ENCODE measurements at places on chromosomes 13 and 19.

DNA sequence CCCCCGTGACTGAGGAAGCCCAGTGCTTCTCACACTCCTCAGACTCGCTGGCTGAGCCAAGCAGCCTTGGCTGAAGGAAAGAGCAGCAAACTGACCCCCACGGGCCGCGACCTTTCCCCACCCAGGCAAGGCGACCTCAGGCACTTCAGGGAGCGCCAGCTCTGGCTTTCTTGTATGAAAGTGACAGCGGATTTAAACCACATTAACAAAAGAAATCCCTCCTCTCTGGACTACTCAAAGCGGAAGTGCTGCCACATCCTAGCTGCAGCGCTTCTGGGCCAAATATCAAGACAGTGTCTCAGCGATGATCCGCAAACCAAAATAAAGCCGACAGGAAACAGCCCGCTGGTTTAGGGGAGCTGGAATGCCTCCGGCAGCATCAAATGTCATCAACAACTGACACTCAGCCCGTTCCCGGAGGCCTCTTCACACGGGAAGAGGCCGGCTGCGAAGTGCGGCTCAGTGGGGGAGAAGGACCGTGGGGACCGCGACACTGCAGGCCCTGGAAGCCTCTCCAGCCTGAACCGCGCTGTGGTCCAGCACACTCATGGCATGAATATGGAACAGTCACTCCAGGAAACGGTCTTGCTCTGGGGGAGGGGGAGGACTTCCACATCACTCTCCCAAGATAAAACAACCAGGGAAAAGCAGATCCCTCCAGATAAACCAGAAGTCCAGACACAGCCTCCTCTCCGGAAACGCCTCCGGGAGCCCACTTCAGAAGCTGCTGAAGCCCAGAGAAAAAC is 1.4 kb downstream of the RASA3 start:
- DNase-seq, result no peak

- no peak for DNase-seq
Observed at GRCh38 chr13:43305416-43305815, 282.0 kb downstream of the DNAJC15 start.

- no peak for DNase-seq
Observed at GRCh38 chr13:111372651-111373425, 52.4 kb downstream of the TEX29 start.

- no peak for DNase-seq
Observed at GRCh38 chr19:52603558-52604207, 33.6 kb downstream of the ZNF701 start.

- no peak for DNase-seq
Observed at GRCh38 chr19:45595814-45596213, 6.2 kb downstream of the GPR4 start.

GRCh38 chr13:46743191-46743590 is 53.8 kb downstream of the ESD start:
- no peak for DNase-seq

DNA sequence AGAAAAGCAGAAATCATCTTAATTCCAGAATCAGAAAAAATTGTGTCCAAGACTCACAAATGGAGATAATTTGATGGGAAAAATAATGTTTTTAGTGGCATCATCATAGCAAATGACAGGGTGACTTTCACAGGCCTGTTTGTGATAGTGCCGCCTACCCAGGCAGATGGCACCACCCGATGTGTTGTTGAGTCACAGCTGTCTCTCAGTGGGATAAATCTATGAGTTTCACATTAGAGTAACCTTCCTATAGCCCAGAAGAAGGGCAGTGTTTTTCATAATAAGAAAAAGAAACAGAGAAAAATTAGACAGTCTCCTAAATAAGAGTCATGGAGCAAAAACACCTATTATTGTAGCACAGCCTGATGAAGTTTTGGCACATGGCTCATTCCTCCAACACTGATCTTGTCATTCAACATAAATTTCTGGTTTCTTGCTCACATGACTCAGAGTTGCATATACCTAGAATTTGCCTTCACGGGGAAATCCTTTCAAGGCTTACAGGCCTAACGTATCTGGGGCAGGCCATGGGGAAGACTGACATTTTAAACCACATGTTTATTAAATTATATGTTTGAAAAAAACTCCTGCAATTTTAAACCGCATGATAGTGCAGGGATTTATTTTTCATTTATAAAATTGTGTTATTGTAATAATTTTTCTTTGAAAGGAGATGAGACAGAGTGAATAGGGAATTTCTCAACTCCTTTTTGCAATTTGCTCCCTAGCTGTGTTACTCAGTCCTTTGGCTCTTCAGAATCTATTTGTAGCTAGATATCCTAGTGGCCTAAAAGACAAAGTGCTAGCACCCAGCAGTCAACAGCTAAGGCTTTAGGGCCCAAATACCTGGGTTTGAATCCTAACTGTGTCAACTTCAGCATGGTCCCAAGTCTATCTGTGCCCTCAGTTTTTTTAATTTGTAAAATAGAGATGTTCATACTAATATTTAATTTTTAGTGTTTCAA is 393.7 kb downstream of the NDFIP2 start:
- no peak for DNase-seq

DNA sequence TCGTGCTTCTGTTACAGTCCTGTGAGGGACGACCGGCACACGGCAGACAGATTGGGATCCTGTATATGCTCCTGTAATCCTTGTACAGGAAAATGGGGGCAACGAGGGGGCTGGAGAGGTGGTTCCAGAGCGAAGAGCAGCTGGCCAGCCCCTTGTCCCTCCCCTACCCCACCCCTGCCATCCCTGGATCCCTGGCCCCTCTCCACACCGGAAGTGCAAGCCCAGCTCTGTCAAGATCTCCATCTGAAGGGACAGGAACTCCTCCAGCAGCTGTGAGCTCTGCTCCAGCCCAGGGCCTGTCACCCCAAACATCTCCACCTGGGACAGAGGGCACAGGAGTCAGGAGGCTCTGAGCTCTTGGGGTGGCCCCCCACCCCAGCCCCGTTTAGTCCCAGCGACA is 5.5 kb upstream of the CCER2 start:
- DNase-seq, result no peak

Measured in left renal pelvis (tissue), 4 donors.